ENCODE measurements at places on chromosomes 13 and 19. TPM values are rescaled to one million over a fixed set of nuclear protein-coding genes. Genes with fewer than 3 reads are reported as not detected.

The CFAP97D2 gene
- not detected for total RNA-seq

The OLFM2 gene
- 11.6 TPM for total RNA-seq

The C13orf46 gene
- total RNA-seq = 0.14 TPM

The B3GNT8 gene
- total RNA-seq = 0.12 TPM

The NANOS3 gene
- 1.0 TPM for total RNA-seq

The FGF14 gene
- not detected for total RNA-seq

The PEG3 gene
- total RNA-seq = not detected

The KLK11 gene
- total RNA-seq = not detected

The TMEM255B gene
- total RNA-seq = 0.93 TPM

The MYO1F gene
- total RNA-seq = 0.24 TPM

The CHAF1A gene
- total RNA-seq = 20.6 TPM

The SUCLA2 gene
- total RNA-seq = 30.2 TPM

The DLEU7 gene
- total RNA-seq = not detected

The WDR87 gene
- total RNA-seq = not detected

The LYL1 gene
- total RNA-seq = 0.71 TPM

The TEKTIP1 gene
- not detected for total RNA-seq

The APLP1 gene
- 88.4 TPM for total RNA-seq

The RFC3 gene
- 27.6 TPM for total RNA-seq
